ENCODE measurements at places on chromosomes 1 and 21.

DNA sequence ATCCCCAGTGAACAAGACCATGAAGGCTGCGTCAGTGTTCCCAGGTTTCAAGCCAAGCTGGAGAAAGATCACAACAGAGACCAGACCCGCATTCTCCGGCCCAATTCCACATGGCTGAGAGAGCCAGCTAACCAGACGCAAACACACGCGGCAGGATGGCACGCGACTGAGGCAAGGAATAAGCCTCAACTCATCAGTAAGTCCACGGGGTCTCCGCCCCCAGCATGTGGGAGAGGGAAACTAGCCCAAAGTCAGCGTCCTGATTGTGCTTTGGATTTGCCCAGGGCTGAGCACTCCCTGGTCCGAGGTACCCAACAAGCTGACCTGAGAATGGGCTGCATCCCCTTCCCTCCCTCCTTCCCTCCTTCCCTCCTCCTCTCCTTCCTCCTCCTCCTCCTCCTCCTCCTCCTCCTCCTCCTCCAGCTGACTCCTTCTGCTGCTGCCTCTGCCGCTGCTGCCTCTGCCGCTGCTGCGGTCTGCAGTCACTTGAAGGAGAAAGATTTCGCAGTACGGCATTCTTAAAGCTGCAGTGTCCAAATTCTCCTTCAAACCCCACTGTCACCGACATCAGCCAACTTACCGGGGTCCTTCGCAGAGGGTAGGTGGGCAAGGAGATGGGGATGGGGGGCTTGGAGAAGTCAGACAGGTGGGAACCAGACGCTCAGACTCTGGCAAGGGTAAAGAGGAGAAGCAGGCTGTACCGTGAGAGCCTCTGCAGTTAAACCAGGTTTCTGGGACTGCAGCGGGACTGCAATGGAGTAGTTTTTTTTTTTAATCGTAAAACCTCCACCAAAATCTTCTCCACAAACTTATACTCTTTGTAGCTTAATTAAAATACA, 33.0 kb upstream of the H6PD start:
- DNase-seq = no peak

DNA sequence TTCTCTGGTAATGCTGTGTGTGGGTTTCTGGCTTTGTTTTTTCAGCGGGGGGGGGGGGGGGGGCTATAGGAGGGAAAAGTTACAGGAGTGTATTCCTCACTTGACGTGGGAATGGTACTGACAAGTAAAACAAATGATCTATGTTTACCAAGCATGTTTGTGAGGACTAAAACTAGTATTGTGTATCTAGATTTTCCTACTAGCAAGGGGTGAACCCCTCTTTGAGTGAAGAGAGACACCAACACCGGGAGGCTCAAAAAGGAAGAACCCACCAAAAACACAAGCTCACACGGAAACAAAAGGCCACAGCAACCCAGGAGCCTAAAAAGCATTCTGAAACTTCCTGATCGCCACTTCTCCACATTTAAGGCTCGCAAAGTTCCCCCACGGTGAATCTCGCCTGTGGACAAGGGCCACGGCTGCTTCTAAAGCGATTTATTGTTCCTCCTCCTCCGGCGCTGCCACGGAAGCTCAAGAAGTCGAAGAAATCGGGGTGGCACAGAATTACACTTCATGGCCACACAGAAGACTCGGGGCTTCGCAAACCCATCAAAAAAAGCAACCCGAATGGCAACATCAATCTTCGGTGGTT, 703 bp downstream of the PUM1 start:
- no peak for DNase-seq

- DNase-seq = no peak
Measured at GRCh38 chr1:29470087-29470787, 233.9 kb downstream of the PTPRU start.

DNA sequence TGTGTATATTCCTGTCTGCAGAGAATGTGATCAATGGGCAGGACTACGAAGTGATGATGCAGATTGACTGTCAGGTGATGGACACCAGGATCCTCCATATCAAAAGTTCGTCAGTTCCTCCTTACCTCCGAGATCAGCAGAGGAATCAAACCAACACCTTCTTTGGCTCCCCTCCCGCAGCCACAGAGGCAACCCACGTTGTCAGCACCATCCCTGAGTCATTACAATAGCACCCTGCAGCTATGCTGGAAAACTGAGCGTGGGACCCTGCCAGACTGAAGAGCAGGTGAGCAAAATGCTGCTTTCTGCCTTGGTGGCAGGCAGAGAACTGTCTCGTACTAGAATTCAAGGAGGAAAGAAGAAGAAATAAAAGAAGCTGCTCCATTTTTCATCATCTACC, 65.2 kb downstream of the OLFML2B start:
- no peak for DNase-seq

DNA sequence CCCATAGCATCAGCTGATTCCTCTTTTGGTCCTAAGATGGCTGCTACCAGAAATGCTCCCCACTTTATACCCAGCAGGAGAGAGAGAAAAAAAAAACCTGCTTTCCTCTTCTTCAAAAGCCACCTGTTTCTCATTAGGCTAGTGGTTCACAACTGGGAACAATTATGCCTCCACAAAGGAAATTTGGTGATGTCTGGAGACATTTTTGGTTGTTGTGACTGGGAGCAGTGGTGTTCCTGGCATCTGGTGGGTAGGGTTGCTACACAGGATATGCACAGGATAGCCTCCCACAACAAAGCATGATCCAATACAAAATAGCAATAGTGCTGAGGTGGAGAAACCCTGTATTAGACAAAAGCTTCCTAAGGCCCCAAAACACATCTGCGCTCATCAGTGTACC, 38.5 kb upstream of the SGIP1 start:
- no peak for DNase-seq

- DNase-seq = no peak
Measured at GRCh38 chr21:33021150-33021549, 4.6 kb upstream of the OLIG2 start.

- no peak for DNase-seq
Measured at GRCh38 chr1:227793948-227794816, 21.3 kb upstream of the PRSS38 start.

DNA sequence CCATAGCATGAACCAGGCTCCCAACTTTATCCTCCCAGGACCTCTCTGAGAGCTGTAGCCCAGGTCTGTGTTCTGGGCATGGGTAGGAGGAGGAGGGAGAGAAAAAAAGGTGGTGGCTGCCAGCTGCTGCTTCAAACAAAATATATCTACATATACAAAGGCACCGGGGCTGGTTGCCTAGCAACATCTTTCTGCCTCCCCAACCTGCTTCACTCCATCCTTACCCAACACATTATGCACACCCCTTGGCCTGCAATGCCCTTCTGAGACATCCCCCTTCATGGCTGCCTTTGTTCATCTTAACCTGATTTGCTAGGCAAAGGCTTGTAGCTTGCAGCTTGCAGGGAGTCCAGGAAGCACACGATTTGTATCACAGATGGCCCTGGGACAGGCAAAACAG, 27.2 kb upstream of the ATP1A1 start:
- no peak for DNase-seq

GRCh38 chr1:232950197-232951176, at the start of gene NTPCR:
Gene NTPCR (plus strand): TSS chr1:232950611. CDS start chr1:232950711, 100 bp downstream.
- peak; percentile 86 for DNase-seq

DNA sequence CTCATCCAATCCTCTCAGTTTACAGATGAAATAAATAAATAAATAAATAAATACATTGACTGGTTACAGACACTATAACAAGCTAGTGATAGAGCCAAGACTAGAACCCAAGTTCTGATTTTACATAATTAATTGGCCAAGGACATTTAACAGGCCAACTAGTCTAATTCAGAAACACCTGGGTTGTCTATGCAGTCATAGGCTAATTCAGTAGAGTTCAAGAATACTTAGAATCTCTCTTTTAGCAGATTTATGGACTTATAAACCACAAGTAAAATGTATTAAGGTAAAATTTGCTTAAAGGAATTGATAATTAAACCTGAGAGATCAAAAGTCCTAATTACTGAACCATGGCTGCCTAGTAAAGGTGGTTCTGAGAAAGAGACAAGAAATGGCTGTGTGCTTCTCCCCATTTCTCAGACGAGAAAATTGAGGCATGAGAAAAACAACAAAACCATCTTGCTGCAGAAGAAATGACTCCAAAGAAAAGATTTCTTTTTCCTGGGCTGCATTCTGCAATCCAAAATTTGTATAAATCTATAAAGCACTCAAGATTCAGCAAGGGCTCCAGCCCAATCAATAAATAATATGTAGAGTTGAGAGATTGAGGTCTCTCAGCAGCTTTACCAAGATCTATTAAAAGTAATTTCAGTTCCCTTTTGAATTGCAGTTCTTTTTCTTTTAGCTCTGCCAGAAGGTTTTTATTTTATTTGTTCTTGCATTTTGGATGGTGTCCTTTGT, 98.3 kb downstream of the DUSP10 start:
- no peak for DNase-seq

DNA sequence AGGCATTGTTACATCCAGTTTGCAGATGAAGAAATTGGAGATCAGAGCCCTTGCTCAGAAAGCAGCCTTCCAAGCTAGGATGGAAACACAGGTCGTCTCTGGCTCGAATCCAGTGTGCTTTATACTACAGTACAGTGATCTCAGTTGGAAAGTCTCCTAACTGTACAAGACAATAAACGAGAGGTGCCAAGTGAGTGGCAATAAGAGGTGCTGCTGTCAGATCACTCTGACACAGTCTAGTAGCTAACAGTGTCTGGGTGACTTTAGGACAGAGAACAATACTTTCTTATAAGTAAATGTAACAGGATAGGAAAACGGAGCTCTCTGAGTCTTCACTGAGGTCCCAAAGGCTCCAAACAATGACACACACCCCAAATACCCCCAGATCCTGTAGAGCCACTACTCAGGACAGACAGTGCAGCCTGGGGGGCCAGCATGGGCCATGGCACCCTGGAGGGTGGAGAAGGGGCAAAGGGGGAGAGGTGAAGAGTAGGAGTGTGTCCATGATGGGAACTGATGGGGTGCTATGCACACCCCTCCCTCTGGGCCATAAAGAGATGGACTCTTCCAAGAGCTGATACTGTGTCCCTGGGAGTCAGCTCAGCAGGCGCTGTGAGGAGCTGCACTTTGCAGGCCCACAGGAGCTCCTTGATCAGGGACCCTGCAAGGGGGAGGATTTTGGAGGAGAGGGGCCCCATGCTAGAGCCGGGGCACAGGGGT, 3.3 kb downstream of the SH3BGR start:
- no peak for DNase-seq

DNA sequence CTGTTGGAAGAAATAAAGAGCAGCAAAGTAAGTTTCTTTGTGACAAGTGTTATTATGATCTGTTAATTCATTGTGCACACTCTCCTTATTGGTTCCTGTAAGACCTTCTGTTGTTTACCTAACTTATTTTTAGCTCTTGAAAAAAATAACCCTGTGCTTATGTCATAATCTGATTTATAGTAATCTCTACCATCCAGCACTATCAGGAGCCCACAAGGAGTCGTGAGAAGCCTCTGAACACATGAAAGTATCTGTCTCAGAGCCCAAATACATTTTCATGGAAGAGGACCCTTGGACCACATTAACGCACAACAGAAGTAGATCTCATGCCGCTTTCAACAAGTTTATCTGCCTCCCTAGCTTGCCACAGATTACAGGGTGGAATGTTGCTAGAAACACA, 45.8 kb downstream of the CENPF start:
- no peak for DNase-seq

DNA sequence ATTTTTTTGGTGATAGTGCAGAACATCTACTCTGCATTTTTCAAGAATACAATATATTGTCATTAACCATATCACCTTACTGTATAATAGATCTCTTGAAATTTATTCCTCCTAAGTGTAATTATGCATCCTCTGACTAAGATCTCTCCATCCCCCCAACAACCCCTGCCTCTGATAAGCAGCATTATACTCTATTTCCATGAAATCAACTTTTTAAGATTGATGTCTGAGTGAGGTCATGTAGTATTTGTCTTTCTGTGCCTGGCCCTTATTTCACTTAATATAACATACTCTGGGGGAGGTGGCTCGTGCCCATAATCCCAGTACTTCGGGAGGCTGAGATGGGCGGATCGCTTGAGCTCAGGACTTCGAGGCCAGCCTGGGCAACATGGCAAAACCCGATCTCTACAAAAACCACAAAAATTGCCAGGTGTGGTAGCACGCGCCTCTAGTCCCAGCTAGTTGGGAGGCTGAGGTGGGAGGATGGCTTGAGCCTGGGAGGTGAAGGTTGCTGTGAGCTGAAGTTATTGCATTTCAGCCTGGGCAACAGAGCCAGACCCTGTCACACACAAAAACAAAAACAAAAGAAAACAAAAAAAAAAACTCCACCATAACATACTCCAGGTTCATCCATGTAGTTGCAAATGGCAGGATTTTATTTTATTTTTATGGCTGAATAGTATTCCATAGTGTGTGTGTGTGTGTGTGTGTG, 5.7 kb downstream of the ACOT11 start:
- no peak for DNase-seq

DNA sequence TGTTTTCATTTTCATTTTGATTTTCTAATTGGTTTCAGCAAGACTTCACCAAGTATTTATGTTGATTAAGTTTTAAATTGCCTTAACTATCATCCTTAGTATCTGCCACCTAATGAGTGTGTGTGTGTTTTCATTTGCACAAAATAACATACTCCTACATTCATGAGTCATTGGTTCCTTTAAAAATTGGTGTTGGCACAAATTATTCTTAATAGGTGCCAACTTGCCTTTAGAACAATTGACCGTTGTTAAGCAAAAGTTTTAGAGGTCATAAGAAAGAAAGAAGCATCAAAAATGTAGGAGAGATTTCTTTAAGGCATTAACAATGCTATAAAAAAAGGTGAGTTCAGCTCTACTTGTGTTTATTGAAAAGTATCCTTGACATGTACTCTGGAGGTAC, 77.5 kb downstream of the FNBP1L start:
- DNase-seq = no peak

DNA sequence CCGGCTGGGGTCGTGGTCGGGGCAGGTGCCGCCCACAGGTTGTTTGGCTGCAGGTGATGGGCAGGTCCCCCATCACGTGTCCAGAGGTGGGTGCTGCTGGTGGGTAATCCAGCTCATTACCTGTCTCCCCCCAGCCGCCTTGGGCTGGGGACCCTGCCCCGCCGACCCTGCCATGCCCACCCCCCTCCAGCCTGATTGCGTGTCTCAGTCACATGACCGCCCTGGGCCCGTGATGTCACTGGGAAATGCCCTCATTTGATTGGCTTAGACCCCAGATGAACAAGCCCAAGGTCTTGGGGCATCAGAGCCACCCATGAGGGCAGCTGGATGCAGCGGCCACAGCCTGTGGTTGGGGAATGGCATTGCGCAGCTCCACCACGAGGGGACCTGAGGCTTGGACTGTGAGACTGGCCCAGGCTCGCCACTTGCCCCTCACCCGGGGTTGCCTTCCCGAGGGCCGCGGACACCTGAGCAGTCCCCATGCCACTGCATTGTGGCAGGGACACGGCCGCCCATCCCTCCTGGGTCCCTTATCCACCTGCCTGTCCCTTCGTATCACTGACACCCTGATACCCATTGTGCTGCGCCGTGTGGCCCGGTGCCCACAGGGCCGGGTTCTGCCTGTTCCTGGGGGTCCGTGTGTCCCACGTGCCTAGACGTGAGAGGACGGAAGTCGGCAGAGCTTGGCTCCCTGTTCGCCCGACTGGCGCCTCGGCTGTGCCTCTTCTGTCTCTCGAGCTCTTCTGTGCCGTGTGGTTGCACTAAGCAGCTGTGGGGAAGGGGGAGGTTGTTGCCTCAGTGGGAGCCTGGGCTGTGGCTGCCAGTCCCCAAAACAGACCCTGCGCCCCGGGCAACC, 68.0 kb downstream of the FAAP20 start:
- no peak for DNase-seq

All from HuH-7.5 (cell line).